Inflammatory macrophage (primary cell): ENCODE measurements at places on chromosomes 3 and 15.
A peak's percentile ranks its signal among the peaks of the same experiment; 100 is the strongest.

DNA sequence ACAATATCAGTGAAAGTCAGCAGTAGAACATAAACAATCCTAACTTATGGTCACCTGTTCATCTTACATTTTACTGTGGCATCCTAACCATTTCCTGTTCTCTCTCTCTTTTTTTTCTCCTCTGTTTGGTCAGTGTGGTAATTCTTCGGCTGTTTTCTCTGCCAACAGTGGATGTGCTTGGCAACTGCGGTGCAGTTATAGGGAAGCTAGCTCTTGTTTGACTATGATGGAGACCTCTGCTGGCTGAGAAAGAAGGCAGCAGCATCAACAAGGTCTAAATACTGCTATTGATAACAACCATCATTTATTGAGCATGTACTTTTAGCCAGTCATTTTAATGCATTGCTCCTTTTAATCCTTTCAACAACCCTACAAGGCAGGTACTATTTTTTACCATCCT is 723 bp upstream of the DRD3 start:
- peak; percentile 3 for DNase-seq

- DNase-seq = no peak
Observed at GRCh38 chr3:194184265-194184751, 48.4 kb downstream of the HES1 start.

DNA sequence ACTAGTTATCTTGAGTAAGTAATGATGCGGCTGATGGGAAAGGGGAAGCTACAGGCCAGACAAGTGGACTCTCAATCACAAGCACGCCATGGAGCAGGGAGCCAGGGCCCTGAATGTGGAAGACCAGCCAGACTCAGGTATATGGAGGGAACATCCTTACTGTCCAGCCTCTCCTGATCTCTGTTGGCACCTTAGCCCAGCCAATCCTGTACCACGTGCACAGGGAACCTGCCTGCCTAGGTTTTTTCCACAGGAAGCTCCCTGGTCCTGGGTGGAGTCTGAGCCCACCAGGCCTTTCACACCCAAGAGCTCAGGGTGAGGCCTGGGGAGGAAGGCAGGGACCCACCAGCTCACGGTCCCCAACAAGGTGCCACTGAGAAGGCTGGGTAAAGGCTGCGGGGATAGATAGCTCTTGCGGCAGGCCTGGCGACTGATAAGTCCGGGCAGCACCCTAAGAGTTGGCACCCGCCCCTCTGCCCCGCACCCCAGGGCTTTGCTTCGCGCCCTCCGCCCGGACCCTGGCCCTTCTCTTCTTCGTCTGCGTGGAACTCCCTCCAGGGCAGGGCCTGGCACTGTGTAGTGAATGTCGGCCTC is 933 bp upstream of the APEH start:
- DNase-seq = peak; percentile 31

DNA sequence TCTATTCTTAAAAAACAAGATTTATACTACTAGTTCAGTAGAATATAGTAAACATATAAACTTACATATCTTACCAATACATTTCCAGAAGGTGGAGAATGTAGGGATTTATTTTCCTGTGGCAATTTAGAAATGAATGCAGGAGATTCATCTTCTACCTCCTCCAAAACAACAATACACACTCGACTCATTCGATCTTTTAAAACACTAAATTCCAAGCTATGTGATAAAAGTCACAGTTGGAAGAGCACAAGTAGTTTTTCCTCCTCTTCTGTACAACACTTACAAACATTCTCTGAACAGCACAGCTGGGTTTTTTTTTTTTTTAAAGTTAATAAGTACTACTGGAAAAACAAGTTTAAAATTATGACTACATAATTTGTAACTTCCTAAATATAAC is 1.4 kb downstream of the ANKRD28 start:
- DNase-seq = no peak

DNA sequence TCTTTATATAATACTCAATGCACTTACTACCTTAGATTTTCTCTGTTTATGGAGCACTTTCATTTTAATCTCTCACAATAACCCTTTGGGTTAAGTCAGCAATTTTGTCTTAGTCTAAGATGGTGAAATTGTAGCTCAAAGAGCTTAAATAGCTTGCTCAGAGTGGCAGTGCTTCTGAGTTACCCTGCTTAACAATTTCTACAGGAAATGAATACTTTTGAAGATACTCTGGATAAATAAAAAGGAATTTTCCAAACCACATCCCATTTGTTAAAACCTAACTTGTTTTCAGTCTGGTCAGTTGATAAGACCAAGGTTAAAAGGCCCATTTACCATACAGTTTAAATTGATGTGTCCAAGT is 37.2 kb downstream of the HMG20A start:
- no peak for DNase-seq

GRCh38 chr3:12729051-12729651 is 29.9 kb downstream of the TMEM40 start:
- peak; percentile 65 for DNase-seq

GRCh38 chr3:191238321-191238817 is 39.3 kb downstream of the OSTN start:
- DNase-seq = no peak

- DNase-seq = no peak
Observed at GRCh38 chr3:18386274-18386890, 38.8 kb downstream of the SATB1 start.

- DNase-seq = no peak
Observed at GRCh38 chr3:139619484-139619883, 58.3 kb downstream of the NMNAT3 start.

- no peak for DNase-seq
Observed at GRCh38 chr15:94081829-94082228, 149.5 kb upstream of the MCTP2 start.

DNA sequence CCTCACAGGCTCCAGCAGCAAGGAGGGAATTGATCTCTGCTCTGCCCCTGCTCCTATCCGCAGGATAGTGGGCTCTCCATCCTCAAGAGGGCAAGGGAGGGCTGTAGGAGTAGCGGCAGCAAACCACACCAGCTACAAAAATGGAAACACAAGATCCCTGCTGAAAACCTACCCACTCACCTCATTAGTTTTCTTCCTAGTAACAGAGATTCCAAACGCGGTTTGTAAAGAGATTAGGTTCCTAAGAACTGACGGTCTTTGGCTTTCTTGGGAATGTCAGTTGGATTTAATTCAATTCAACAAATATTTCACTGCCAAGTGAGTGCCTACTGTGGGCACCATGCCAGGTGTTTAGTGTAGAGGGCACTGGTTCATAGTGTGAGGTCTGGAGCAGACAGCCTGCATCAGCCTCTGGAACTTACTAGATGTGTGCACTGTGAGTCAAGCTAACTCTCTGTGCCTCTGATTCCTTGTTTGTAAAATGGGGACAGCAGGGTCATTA is 84.7 kb downstream of the MRPL46 start:
- no peak for DNase-seq

DNA sequence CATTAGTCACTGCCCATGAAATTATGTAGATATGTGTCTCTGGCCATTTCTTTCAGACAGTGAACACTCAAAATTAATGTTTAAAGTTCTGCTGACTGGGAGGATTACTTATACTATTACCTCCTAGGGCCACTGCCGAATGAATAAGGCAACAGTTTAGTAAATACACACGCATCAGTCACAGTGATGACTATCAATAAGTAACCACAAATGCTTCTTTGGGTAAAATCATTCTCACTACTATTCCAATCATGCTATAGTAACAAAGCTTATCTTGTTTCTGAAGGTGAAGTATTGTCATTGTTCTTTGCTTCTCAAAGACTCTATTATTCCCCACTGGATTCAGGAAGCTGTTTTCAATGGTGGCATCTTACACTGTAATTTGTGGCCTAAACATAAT is 478.8 kb downstream of the EPHA3 start:
- no peak for DNase-seq

- DNase-seq = peak; percentile 26
Observed at GRCh38 chr3:9224490-9224889, 25.0 kb downstream of the SRGAP3 start.

GRCh38 chr3:86948822-86949221 is 42.1 kb downstream of the VGLL3 start:
- no peak for DNase-seq

DNA sequence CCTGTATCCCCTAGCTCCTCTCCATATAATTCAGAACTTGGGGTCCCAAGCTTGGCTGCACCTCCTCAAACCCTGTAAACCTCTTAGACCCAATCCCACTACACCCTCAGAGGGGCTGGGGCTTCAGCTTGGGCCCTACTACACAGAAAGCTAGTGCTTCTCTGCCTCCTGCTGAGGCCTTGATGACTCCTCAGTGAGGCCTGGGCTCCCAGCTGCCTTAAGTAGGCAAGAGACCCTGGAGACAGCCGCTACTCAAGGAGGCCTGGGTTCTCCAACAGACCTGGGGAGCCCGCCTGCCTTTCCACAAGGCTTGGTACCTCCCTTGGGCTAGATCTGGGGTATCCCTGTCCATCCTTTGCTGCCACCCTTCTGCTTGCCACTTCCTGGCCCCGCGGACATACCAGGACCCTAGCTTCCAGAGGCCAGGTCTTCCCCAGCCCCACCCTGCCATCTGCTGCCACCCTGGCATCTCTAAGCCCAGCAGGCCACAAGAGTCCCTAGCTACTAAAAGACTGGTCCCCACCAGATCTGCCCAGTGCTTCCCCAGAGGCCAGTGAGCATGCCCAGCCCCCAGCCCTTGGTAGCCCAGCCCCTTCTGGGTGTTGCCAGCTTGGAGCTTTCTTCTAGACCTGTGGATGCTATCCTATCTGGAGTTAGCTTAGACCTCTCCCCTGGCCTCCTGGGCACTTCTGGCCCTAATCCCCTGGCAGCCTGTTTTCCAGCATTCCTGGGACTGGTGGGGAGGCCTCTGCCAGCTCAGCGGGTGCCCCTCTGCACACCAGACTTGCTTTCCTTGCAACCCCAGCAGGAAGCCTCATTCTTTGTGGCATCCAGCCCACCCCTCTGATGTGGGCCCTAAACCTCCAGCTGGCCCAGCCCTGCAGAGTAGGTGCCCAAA is 13.7 kb downstream of the C15orf39 start:
- DNase-seq = no peak

GRCh38 chr3:141845407-141846049 is 30.9 kb upstream of the ATP1B3 start:
- DNase-seq = no peak

DNA sequence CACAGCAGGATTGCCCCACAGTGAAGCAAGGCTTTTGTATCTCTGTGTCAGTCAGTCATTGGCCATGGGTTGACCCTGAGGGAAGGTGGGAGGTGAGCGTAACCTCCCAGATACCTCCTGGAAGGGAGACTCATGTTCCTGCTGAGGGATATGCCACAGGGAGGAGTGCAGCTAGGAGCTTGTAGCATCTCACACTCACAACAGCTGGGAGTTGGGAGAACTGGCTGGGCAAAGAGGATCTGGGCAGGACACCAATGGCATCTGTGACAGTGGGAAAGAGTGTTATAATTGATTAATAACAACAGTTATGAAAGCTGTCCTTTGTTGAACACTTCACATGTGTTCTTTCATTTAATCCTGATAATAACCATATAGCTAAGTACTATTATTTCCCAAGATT is 171.0 kb downstream of the TLE3 start:
- DNase-seq = no peak

DNA sequence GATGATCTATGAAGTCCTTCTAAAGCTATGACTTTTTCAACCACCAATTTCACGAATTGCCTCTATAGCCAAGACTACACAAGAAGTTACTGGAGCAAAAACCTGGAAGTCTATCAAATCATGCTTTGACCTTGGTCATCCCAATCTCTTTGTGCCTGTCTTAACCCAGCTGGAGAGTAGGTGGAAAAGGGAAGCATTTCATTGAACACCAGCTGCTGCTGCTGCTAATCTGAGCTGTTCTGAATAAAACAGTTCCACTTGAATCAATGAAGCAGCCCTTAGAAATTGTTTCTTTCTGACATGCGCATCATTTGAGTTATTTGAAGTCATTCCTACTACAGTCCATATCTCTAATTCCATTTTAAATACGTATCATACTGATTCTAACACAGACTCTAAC is 7.3 kb upstream of the UBE3A start:
- no peak for DNase-seq

- no peak for DNase-seq
Observed at GRCh38 chr3:130904491-130904890, 10.6 kb downstream of the ATP2C1 start.

GRCh38 chr3:192825657-192826200 is 91.9 kb downstream of the MB21D2 start:
- peak; percentile 84 for DNase-seq

GRCh38 chr3:171458864-171459136 is 1.4 kb downstream of the TNIK start:
- DNase-seq = no peak

- peak; percentile 27 for DNase-seq
Observed at GRCh38 chr3:52188556-52188955, 9.4 kb upstream of the ALAS1 start.

GRCh38 chr3:65391068-65391467 is 647.6 kb downstream of the MAGI1 start:
- no peak for DNase-seq

DNA sequence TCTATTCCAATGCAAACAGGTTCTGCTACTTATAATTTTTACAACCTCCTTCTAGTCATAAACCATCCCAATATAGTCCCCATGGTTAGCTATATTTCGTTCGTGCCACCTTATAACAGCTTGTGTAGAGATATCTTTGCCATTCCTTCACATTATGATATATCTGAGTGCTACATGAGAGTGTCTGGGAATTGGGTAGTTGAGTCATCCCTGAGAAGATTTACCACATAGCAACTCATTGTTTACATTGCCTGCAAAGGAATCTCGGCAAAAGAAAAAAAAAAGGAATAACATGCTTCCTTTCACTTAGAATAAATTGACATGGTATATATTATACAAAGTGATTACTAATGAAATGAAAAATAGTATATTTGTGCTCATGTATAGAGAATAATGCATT is 86.0 kb upstream of the VGLL3 start:
- DNase-seq = no peak

GRCh38 chr3:134625462-134625861 is 25.4 kb downstream of the KY start:
- DNase-seq = no peak

GRCh38 chr3:14358426-14359211 is 43.8 kb upstream of the SLC6A6 start:
- no peak for DNase-seq

DNA sequence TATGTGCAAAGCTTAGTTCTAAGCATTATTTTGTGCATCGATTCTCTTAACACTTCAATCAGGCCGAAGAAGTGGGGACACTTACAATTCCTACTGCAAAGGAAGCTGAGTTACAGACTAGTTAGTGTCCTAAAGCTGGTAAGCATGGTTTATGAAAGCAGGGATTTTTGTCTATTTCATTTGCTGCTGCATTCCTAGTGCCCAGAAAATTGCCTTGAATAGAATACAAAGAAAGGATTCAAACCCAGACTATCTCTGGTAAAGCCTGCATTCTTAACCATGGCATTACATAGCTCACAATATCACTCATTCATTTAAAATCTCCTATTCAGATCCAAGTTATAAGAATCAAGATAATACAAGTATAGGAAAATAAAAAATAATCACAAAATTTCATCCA is 24.4 kb upstream of the CPOX start:
- no peak for DNase-seq

DNA sequence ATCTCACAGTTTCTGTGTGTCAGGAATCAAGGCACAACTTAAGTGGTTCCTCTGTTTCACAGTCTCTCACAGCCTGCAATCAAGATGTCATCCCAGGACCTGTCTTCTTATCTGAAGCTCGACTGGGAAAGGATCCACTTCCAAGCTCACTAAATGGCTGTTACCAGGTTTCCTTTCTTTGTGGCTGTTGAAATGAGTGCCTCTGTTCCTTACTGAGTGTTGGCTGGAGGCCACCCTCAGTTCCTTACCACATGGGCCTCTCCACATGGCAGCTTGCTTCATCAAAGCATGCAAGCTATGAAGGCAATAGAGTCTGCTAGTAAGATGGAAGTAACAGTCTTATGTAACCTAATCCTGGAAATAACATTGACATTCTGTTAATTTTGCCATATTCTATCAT is 174.0 kb downstream of the ERC2 start:
- DNase-seq = no peak
